Right ventricle myocardium inferior (tissue), 1 donor: ENCODE measurements at places on chromosomes 2 and 18. TPM values are rescaled to one million over a fixed set of nuclear protein-coding genes. Genes with fewer than 3 reads are reported as not detected.

CIB4 gene
- total RNA-seq, result not detected

GLI2 gene
- total RNA-seq, result 2.2 TPM

APLF gene
- total RNA-seq, result 3.8 TPM

UGT1A5 gene
- total RNA-seq, result not detected

PSMA8 gene
- 0.14 TPM for total RNA-seq

DNAJC5G gene
- total RNA-seq, result 1.9 TPM

NRP2 gene
- total RNA-seq, result 7.6 TPM

SERPINB8 gene
- 2.2 TPM for total RNA-seq

GRCh38 chr2:32358111-32358482 lies 1.3 kb downstream of the BIRC6 start:
- DNase-seq, result no peak

DNA sequence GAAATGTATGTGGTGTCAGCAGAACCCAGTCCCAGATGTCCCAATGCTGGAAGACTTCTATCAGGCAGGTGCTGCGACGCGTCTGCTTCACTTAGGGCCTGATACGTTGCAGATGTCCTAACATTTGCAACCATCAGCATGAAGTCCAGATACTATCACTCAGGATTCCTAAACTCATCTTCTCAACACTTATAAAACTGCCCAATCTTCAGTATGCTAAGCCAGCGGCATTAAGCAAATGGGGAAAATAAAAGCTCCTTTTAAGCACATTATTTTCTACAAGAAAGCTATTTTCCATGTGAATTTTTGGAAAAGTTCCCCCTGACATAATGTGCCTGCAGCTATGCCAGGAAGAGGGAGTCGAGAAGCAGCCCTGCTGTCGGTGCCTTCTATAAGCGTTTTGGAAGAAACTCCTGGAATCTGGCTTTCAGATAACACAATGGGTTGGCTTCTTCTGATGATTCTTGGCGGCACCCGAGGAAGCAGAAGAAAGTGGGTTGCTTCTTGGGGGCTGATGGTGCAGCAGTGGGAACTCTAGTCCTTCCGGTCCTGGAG lies 60.7 kb upstream of the ITGA6 start:
- DNase-seq, result no peak

DNA sequence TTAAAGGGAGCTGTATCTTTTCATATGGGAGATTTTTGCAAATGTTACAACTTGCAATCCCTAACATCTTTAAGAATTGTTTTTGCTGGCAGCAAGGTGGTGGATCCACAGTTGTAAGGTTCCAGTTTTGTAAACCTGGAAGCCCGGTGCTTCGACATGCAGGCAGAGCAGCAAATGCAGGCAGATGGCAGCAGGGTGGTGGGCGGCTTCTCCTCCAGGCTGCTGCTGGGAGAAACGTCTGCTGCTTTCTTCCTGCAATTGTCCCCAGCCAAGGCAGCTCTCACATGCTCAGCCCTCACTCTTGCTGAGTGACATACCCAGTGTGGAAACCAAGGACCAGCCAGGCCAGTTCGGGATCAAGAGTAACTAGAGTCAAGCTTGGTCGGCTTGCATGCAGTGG lies 166.0 kb downstream of the SEPTIN10 start:
- DNase-seq, result no peak

GRCh38 chr18:47050468-47050867 lies 15.0 kb upstream of the ELOA2 start:
- DNase-seq, result no peak

DNA sequence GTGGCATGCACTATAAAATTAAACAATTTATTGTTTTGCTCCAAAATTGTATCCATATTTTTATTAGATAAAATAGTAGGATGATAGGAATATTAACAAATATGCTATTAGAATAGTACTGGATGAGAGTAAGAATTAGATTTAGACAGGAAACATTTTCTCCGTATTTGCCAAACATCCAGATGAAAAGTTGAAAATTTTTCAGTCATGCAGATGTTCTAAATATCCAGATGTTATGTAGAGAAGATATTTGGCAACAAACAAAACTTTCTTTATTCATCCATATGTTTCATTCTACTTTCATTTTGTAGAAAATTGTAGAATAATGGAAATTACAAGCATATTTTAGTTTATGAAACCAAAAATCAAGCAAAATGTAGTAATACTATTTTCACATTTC lies 45.2 kb upstream of the NEUROD1 start:
- no peak for DNase-seq

GRCh38 chr2:70014959-70015358 lies 53.5 kb upstream of the ASPRV1 start:
- DNase-seq, result no peak

GRCh38 chr2:15555760-15556193 lies 5.4 kb downstream of the NBAS start:
- DNase-seq, result no peak

- DNase-seq, result no peak
Measured at GRCh38 chr2:148300544-148300943, 279.7 kb downstream of the MBD5 start.

- DNase-seq, result no peak
Measured at GRCh38 chr2:150001788-150002187, 414.2 kb upstream of the MMADHC start.

DNA sequence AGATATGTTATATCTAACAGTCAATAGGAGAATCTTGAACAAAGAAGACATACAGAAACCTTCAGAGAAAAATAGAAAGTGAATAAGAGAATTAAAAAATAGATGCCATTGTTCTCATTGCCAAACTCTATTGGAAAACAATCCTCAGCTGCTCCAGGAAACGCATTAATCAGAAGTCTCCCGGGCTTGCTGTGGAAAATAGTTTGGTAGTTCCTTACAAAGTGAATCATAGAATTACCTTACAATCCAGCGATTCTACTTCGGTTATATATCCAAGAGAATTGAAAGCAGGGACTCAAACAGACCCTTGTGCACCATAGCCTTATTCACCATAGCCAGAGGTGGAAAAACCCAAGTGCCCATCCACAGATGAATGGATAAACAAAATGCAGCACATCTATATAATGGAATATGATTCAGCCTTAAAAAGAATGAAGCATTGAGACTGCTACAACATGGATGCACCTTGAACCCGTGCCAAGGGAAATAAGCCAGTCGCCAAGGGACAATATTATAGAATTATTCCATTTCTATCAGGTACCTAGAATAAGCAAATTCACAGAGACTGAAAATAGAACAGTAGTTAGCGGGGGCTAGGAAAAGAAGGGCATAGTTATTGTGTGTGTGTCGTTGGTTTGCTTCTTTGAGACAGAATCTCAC lies 21.9 kb upstream of the CHRNA1 start:
- no peak for DNase-seq

DNA sequence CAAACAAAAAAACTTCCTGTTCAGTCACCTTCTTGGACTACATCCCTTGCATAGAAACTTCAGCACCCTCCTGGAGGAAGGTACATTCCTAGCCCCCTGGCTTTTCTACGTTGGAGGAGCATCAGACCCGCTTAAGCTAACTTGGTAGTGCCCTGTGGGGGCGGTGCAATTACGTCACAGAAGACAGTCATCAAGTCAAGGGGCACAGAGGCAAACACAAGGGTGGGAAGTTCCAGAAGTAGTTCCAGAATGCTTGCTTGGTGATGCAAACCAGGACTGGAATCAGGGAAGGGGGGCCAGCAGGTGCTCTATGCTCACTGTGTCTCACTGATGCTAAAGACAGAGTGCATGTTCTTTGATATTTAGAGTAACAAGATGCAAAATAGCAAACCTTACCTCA lies 15.2 kb upstream of the AGFG1 start:
- no peak for DNase-seq

DNA sequence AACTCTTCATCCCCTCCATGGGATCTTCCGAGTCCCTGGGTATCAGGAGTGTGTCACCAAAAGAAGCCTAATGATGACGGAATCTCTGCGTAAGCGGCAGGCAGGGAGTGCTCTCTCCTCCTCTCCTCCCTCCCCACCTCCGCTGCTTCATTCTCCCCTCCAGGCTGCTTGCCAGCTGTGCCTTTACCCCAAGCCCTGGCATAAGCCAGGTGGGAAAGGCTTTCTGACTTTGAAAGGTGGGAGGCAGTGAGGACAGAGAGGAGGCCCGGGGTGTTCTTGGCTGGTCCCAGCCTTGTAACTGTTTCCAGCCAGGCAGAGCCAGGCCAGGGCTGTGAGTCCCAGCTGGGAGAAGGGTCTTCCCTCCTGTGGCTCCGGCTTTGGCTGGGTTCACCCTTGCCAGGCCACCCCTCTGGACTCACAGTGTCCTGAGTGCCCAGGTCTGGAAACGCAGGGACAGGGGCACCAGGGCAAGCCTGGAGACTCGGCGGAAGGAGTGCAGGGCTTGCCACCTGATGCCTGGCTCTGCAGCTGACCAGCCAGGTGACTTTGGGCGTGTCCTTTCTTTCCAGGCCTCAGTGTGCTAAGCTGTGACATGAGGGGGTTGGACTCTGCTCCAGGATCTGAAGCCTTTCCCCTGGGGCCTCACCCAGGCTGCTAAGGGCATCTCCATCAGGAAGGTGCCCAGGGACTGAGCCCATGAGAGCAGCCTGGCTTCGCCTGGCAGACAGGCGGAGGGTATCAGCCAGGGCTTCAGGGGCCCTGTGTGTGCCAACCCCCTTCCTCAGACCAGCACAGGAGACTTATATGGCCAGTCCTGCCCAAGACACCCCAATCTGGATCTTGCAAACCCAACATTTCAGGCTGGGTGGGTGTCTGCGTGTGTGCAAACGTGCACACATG lies 32.7 kb upstream of the HPCAL1 start:
- DNase-seq, result no peak

GRCh38 chr2:65997961-65998360 lies 437.0 kb upstream of the MEIS1 start:
- no peak for DNase-seq

DNA sequence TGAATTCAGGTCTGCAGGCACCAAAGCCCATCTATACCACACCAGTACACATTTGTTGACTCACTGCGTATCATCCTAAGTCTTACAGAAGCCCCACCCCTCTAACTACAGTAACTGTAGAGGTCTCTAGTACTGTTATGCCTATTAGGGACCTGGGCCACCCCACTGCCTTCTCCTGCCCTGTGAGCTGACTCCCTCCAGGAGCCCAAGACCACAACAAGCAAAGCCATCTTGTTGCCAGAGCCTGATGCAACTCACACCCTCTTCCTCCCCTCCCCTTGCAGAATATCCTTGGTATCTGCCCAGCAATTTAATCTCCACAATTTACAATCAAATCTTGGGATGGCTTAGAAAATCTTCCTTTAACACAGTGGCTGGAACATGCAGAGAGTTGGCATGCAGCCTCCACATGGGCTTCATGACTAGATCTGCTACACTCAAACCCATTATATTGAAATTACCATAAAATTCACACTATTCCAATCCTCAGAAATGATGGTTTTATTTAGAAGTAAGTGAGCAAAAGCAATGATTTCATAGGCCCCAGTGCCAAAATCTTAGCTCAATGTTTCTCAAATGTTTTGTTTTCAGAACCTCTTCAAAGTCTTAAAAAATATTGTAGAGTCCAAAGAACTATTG lies 17.7 kb upstream of the CYP1B1 start:
- no peak for DNase-seq

GRCh38 chr2:187542123-187542522 lies 12.1 kb downstream of the TFPI start:
- no peak for DNase-seq

DNA sequence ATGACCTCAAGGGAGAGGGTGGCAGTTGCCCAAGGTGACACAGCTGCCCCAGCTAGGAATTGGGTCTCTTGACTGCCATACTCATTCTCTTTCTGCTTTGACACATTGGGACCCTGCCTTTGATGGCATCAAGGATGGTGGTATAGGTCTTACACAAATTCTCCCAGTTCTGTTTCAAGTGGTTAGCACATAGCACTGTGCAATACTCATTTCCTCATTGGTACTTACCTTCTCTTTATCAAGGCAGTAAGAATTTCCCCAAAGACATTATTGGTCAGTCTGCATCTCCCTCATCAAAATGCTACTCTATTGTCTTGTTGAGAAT lies 35.9 kb upstream of the CCDC93 start:
- DNase-seq, result no peak

- no peak for DNase-seq
Measured at GRCh38 chr2:105933906-105934305, 189.2 kb downstream of the NCK2 start.

DNA sequence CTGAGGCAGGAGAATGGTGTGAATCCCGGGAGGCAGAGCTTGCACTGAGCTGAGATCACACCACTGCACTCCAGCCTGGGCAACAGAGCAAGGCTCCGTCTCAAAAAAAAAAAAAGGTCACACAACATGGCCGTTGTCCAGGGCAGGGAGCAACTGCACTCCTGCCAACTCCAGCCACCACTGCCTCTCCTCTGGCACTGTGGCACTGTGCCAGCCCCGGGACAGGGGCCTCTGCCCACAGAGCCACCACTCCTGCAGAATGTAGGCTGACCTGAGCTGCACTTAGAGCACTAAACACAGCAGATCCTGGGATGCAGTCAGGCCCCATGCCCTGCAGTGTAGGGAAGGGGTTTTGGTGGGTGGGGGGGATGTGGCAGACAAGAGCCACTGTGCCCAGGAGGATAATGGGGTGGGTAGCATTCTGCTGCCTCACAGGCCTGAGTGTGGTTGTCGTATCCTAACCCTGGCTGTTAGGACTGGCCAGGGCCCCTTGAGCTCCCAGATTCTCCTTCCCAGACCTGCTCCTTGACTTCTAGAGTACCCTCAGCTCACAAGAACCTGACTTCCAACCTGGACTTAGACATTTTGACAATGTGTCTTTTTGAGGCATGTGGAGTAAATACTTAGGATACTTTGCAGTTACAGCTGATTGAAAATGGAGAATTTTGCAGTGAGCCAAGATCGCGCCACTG lies 69.4 kb upstream of the SH3RF3 start:
- peak; percentile 81 for DNase-seq

DNA sequence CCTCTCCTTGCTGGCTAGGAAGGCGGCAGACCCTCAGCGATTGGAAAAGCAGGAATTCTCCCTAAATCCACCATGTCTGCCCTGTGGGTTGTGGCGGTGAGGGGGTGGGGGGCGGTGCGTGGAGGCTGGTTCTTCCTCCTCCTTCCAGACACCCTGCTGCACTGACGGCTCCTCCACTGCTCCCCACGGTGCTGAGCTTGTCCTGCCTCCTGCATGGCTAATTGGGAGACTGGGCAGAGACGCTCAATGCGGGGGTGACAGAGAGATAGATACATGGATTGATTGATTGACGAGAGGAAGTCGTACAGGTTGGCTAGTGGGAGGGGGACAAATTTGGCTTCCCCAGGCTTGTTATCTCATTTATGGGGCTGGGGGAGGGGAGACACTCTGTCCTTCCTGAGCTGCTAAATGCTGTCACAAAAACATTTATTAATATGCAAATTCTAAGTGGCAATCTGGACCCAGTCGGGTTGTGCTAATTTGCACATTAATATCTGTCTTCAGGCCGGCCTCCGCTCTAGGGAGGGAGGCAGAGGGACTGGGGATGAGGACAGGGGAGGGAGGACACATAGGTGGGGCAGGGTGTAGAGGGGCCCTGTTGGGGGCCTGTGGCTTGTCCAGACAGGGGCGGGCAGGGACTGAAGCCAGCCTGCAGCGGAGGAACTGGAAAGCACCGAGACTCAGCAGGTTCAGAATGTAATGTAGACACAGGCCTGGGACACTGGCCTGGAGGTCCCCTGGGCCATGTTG lies 181.6 kb downstream of the CELF4 start:
- no peak for DNase-seq

DNA sequence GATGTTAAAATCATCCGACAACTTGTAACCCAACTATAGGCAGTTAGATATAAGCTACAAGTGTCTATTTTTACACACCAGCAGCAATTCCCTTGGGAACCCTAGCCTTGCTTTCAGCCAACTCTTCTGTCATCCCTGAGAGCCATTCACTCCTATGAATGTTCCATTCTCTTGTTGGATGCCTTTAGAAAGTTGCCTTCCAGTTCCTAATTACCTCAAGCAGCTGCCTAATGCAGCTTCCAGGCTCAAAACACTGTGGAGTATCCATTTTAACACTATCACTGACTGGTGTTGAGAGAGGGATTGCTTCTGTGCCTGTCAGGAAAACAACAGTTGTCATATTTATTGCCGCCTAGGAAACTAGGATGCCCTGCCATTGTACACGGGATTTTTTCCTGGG lies 402.0 kb upstream of the ACVR2A start:
- no peak for DNase-seq
